ENCODE measurements at places on chromosomes 2 and 18. TPM values are rescaled to one million over a fixed set of nuclear protein-coding genes. Genes with fewer than 3 reads are reported as not detected.

GRCh38 chr2:190062053-190062452 lies 476 bp downstream of the MSTN start:
- DNase-seq = no peak

- no peak for DNase-seq
Measured at GRCh38 chr2:30484995-30485394, 37.9 kb downstream of the LCLAT1 start.

DNA sequence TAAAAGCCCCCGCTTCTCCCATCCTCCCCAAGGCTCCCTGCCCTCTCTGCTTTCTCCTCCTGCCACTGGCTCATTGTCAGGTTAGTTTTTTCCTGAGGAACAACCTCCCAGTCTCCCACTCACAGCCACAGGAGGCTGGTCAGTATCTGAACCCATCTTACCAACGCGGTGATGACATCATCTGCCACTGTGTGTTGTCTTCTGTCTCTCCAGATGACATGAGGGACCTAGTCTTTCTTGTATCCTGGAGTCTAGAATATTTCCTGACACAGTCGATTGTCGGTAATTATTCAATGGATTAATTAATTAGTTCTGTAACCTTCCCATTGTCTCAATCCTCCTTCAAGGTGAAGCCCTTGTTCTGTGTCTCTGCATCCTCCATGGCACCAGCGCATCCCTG lies 290.2 kb downstream of the GALR1 start:
- no peak for DNase-seq

DNA sequence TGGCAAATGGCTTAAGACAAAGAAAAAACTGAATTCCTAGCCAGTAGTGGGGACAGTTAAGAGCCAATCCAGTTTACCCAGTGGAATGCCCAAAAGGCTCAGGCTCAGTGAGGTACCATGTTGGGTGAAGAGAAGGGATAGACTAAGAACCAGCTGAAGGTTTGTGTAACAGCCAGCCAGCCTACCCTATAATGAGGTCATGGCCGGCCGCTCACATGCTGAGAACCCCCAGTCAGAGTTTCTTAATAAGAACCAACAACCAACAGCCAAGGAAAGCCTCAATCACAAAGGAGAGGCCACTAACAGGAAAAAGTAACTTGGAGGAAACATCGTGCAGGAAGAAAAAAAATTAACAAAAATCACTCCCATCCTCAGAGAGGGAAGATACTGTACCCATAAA lies 25.4 kb upstream of the DUSP2 start:
- DNase-seq = no peak

DNA sequence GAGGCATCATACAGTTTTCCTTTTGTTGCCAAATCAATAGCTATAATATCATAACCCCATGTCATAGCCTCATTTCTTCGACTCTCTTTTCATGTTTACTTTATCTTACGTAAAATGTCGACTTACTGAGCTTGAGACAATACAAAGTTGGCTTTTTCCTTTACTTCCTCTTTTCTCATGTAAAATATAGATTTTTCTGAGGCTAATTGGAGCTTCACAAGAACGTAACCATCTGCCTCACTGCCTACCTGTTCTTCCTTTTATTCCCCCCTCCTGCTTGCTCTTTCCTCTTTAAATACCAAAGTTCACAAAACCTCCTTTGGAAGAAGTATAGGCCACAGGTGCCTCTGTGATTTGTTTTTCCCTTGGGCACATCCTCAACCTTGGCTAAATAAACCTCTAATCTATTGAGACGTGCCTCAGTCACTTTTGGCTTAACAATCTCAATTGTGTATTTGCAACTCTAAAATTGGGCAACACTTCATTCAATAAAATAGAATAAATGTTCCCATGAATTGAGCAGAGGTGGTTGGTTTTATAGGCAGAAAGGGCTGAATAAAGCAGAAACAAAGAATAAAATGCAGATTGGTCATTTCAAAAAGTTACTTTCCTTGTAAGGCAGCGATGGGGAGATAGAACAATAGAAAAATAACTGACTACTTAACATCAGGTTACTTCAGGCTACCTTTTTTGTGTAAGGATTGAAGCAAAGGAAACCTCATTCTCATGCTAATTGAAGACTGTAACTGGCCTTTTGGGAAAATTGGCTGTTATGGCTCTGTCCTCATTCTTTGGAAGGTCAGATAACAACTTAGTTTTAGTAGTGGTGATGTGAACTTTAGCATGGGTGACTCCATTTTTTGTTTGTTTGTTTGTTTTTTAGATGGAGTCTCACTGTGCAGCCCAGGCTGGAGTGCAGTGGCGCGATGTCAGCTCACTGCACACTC lies 21.3 kb downstream of the COMMD1 start:
- DNase-seq = no peak

GRCh38 chr18:33720133-33720532 lies 142.1 kb downstream of the ASXL3 start:
- no peak for DNase-seq

GRCh38 chr2:176534798-176535466 lies 265.7 kb downstream of the MTX2 start:
- no peak for DNase-seq

- DNase-seq = no peak
Measured at GRCh38 chr2:130869441-130870160, 32.9 kb downstream of the ARHGEF4 start.

DNA sequence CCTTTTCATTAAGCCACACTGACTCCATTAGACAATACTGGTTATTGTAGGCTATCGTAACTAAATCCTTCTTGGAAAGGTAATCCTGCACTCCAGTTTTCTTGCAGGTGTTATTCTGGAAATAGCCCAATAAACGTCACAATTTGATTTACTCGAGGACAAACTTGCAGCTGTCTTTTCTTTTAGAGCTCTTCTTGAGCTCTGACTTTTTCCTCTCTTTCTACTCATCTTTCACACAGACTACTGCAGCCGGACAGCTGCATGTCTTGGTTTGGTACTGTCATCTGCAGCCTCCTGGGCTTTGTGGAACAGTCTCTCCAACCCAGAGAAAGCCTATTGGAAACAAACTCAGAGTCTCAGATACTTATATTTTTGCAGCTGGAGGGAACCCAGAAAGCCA lies 23.0 kb upstream of the MSGN1 start:
- DNase-seq = no peak

GRCh38 chr2:235333076-235333475 lies 160.8 kb upstream of the AGAP1 start:
- no peak for DNase-seq

DNA sequence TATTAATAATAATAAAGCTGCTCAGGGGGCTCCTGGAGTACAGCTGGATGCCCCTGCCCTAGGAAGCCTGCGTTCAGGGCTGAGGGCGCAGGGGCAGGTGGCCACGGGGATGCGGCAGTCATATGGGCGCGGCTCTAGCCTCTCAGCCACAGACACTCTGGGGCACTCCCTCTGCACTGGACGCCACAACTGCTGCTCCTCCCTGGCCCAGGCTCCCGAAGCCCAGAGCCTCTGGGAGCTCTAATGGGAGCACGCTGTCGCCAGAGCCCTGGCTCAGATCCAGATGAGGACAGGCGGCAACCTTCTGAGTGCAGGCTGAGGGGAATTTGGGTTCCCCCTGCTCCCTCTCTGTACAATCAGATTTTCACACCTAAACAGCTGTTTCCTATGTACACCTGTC lies 93.6 kb downstream of the MTCL1 start:
- DNase-seq = no peak

DNA sequence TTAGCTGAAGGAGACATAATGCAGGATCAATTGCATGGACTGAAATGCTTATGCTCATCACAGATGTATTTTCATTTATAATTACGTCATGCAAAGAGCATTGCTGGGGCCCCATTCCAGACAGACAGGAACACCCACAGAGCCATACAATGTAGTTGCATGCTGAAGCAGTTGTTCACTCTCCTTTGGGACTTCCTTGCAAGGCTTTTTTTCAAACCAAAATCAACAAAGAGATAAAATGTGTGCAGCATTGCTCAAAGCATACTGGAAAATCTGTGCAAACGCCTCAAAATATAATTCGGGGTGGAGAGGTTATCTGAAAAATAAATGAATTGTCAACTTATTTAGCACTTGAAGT lies 463.2 kb downstream of the CDH2 start:
- no peak for DNase-seq

DNA sequence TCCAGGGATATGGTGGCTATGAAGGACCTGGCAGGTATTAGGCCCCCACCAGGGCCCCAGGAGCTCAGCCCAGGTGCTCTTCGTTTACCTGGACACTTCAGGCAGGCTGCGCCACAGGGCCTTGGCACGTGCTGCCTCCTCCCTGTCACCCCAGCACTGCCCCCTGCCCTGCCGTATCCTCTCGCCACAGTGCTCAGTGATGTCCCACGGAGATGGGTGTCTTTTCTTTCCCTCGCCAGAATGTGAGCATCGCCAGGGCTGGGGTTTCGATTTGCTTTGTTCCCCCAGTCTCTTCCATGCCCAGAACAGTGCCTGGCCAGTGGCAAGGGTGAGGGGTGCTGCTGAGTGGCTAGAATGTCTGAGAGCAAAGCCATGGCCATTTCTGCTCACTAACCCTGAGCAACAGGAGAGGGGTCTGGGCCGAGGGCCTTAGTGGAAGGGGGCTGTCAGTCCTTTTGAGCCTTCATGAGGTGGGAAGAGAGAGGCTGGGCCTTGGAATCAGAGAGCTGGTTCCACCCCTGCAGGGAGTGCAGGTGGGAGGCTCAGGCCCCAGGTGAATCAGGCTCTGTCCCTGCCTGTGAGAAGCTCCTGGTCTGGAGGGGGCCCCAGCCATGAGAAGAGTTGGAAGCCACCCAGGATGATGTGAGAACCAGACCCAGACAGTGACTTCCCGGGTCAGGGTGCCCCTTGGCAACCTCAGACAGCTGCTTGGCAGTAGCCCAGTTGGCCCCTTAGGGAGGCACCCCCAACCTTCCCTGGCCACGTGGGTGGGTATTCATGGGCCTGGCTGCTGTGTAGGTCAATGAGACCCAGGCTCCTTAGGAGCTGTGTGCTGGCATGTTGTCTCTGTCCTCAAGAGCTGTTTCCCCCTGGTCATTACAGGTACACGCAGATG lies 129.9 kb upstream of the HS6ST1 start:
- no peak for DNase-seq

GRCh38 chr2:109726379-109727270 lies 67.5 kb upstream of the RGPD5 start:
- no peak for DNase-seq

- DNase-seq = no peak
Measured at GRCh38 chr2:16254356-16254965, 314.1 kb downstream of the MYCN start.

DNA sequence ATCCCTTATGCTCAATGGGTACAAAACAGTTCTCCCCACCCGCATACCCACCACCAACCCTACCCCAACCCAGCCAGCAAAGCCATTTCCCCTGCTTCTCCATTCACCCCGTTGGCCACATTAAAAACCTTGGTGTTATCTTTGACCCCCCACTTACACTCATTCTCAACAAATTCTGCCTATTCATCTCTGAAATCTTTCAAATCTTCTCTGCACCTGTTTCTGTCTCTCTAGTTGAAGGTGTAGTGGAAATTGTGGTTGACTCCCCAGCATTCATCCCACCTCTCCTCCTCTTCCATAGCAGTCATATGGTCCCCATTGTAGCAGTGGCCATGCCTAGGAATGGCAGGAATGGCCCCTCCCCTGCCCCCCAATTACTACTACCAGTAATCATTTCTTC lies 20.5 kb upstream of the TET3 start:
- no peak for DNase-seq

- DNase-seq = no peak
Measured at GRCh38 chr18:62107881-62108280, 79.0 kb downstream of the PIGN start.

GRCh38 chr2:205850132-205850531 lies 167.8 kb downstream of the NRP2 start:
- DNase-seq = no peak

DNA sequence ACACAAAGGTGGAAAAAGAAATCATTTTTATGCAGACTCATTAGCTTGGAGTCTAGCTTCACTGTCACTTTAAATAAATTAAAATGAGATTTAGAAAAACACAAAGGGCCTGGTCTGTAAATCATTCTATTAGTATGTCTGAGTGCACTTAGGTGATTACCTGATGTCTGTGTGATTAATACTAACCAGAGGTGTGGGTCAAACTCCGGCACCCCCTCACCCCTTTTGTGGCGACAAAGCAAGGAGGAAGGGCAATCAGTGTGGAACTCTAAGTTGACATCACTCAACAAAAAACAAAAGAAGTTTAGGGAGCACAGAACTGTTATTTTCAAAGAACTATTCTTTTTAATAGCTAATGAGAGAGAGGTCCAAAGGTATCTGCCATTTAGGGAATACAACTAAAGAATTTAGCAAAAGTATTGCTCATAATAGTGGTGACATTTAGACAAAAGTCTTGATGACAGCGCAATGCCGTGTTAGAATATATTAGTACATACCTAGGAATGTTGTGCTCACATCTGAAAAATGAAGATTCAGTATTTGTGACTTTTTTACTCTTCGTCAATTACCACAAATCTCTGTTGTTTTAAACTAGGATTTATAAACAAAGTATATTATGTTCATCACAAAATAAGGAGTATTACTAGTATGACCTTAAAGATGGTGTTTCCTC lies 66.3 kb downstream of the ZEB2 start:
- DNase-seq = no peak

GRCh38 chr2:114843963-114844362 lies 401.5 kb downstream of the DPP10 start:
- no peak for DNase-seq

DNA sequence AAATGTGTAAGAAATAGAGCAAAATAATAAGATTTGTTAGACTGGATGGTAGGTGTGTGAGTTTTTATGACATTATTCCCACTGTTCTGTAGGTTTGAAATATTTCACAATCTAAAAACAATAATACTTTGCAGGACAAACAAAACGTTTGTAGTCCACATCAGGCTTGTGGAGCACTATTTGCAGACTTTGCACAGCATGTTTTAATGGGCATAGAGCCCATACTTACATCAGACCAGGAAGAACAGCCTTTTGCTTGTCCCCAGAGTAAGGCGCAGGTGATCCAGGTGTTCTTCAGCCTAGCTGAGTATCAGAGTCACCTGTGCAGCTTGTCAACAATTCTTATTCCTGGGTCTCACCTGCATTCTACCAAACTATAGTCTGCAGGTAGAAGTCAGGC lies 9.1 kb upstream of the STK39 start:
- DNase-seq = no peak

GRCh38 chr2:174673876-174674275 lies 76.3 kb upstream of the WIPF1 start:
- DNase-seq = no peak

GRCh38 chr2:172921532-172922236 lies 154.0 kb upstream of the MAP3K20 start:
- DNase-seq = no peak

DNA sequence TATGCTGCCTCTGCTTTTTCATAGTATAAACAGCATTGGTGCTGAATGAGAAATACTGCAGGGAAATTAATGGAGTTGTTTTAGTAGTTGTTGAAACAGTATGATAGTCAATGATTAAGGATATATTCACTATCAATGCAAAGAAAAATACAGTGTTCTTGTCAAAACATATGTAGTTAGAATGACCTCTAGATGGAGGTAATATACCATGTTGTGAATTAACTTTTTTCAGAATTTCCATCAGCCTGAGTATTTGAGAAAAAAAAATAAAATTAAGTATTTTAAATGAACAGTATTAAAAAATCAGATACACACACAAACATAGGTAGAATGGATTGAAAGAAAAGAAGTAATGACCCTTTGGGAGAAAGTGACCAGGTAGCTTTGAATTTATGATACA lies 59.5 kb downstream of the RMDN2 start:
- DNase-seq = no peak

Gene TAF1B
- 17.9 TPM for total RNA-seq

Gene CCL20
- 3.4 TPM for total RNA-seq

Gene PRKAG3
- not detected for total RNA-seq

Gene MRPL33
- 109 TPM for total RNA-seq

Gene DYNAP
- not detected for total RNA-seq

Gene UGT1A1
- total RNA-seq = not detected

Gene VSNL1
- not detected for total RNA-seq

Gene ACTR2
- 115 TPM for total RNA-seq

Gene CCDC178
- total RNA-seq = 10.6 TPM

Measured in omental fat pad (tissue), 4 donors.